T-helper 1 cell (primary cell): ENCODE measurements at places on chromosomes 4 and X.

GRCh38 chr4:118948545-118949144 is 60.0 kb downstream of the SYNPO2 start:
- DNase-seq: no peak

DNA sequence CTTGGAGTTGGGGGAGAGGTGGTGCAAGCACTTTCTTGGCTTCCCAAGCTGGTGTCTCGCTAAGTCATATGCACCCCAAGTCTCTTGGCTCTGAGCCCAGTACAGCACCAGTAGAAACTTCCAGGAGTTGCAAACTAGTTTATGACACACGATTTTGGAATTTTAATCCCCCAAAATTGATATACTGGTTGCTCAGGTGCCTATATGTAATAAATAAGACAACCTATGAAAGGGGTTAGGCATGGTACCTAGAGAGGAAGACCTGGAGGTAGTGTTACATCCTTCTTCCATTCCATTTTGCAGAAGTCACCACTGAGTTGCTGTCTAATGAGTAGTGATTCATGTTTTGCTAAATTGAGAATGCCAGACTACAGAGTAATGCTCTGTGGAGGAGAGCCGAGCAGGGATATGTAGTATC is 4.3 kb upstream of the SLC4A4 start:
- no peak for DNase-seq

DNA sequence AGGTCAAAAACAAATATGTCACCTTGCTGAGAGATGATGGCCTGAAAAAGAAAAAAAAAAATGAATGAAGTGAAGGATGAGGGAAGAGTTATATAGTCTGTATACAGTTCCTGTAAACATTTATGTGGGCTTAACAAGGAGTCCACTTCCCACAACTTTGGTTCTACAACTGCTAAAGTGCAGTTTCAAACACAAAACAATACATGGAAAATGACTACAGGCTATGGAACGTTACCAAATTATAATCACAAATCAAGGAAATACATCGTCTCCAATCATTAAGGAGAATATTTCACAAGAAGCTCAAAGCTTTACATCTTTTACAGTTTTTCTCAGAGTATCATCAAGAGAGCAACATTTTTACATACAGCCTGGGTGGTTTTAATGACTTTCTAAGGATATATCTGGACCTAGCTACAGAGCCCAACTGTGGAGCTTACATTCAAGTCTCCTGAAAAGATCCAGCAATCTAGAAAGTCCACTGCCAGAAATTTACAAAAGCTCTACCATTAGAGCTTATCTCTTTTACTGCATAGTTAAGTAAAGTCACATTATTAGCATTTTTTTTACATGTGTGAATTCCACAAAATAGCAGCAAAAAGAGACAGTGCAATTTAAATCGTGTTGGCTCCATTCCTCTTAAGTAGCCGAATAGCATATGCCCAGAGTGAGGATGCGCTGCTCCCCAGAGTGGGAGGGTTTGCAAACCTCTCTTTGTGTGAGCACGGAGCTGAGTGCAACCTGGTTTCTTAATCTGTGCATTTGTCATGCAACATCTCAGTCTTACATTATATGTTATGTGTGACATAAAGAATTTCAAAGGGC is 128.3 kb downstream of the MANBA start:
- no peak for DNase-seq

GRCh38 chrX:112751076-112751475 is 71.3 kb upstream of the LHFPL1 start:
- DNase-seq: no peak
